ENCODE measurements at places on chromosomes 2 and 18. TPM values are rescaled to one million over a fixed set of nuclear protein-coding genes. Genes with fewer than 3 reads are reported as not detected.

DNA sequence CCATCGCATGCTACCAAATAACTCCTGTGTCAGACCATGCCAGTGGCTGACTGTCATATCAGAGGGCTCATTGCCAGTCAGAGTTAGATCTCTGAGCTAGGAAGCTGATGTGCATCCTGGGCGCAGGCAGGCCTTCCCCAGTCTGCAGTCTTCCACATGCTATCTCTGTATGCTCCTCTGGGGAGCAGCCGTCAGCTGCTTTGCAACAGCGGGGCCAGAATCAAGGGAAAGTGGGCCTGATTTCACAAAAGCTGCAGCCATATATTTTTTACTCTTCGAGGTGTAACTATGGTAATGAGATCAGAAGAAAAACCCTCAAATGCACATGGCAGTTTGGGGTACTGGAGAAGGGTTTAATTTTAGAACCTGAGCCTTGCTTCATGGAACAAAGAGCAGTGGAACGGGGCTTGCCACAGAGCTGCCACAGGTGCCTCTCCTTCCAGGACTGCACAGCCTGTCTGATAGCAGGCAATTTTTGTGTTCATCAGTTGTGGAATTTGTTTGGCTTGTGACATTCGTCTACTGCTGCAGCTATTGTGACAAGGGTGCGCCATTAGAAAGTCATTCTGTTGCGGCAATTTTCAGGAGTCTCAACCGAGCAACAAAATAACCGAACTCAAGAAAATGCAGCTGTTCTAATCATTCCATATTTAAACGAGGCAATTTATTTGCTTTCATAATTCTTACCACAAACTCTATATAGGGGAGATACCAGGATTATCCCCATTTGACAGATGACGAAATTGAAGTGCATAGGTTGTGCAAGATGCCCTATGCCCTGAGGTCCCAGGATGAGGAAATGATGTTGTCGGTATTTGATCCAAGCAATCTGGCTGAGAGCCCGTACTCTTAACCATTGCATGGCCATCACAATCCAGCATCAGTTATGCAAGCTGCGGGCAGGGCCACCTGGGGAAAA lies 109.6 kb upstream of the CYRIA start:
- no peak for DNase-seq

Gene APCDD1
- 125 TPM for total RNA-seq

Gene GALNT13
- 2.5 TPM for total RNA-seq

Gene PLB1
- 7.2 TPM for total RNA-seq
